Caco-2 (cell line): ENCODE measurements at places on chromosomes 3 and 15.

DNA sequence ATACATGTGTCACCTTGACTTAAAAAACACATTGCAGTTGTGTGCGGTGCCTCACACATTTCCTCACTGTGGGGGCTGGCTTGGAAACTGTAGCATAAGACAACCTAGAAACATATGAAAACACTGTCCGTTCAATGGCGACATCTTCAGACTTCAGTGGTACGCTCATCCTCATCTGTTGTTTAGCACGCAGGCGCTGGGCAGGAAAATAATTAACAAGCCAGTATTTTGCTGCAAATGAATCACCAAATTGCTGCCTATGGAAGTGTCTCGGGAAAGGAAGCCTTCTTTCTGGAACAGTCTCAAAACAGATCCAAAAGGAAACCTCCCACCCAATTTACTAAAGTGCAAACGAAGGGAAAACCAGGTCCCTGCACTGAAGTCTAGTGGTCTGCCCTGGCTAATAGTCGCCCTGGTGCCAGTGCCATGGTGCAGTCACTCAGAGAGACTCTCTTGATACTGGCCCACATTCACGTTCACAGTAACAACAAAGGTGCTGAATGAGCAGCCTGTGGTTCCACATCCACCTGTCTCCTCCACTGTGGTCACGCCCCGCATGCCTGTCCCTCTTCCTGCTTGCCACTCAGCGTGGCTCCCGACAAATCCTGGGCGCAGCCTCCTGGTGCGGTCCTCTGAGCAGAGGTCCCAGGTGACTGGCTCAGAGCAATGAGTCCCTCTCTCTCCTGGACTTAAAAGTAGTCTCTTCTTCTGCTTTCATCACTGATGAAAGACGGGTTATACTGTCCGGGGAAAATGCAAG, 35.6 kb upstream of the MUC13 start:
- no peaks in the 10 kb centered on the region for H3K36me3 ChIP-seq
- H3K27me3 ChIP-seq: no peaks in the 10 kb centered on the region
- H3K27ac ChIP-seq: no peak overlapping the region
- no peak for DNase-seq

- H3K27me3 ChIP-seq: no peaks in the 10 kb centered on the region
- peaks cover 34% of the 10 kb centered on the region for H3K4me1 ChIP-seq
- H3K36me3 ChIP-seq: no peaks in the 10 kb centered on the region
- peak; percentile 45 for DNase-seq
These were observed 2.3 kb upstream of the SLC2A2 start for GRCh38 chr3:171028779-171029232.

DNA sequence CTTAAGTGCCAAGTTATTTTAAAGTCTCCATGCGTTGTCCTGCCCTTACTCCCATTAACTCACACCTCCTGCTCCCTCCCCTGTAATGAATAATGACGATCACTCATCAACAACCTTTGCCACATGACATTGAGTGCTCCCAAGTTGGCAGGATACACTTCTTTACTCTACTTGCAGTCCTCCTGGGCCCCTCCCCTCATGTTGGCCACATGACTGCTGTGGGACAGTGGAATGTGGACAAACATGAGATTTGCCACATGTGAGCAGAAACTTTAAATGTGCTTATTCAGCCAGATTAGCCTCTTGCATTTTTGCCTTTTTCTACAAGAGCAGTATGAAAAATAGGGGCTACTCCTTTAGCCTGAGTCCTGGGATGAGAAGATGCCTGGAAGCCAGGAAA, 167.9 kb downstream of the DCLK3 start:
- H3K36me3 ChIP-seq: no peaks in the 10 kb centered on the region
- no peak for DNase-seq
- H3K27ac ChIP-seq: no peak overlapping the region
- no peak overlapping the region for H3K4me3 ChIP-seq

GRCh38 chr3:20185331-20185678, 701 bp downstream of the SGO1 start:
- H3K27me3 ChIP-seq: no peaks in the 10 kb centered on the region
- H3K27ac ChIP-seq: no peak overlapping the region
- H3K36me3 ChIP-seq: no peaks in the 10 kb centered on the region
- DNase-seq: no peak
- peak overlapping the region; percentile 92 for H3K4me3 ChIP-seq

- H3K4me3 ChIP-seq: no peak overlapping the region
- H3K4me1 ChIP-seq: peaks cover 50% of the 10 kb centered on the region
These were observed 106.0 kb downstream of the HMG20A start for GRCh38 chr15:77526595-77527163.
